ENCODE measurements at places on chromosomes 5 and 9. TPM values are rescaled to one million over a fixed set of nuclear protein-coding genes. Genes with fewer than 3 reads are reported as not detected.

The SPATA31A3 gene
- total RNA-seq: not detected

- H3K4me3 ChIP-seq: no peak overlapping the region
- no peaks in the 10 kb centered on the region for H3K36me3 ChIP-seq
- H3K4me1 ChIP-seq: no peaks in the 10 kb centered on the region
- DNase-seq: no peak
These were observed 272.0 kb upstream of the ACTBL2 start for GRCh38 chr5:57754616-57755015.

DNA sequence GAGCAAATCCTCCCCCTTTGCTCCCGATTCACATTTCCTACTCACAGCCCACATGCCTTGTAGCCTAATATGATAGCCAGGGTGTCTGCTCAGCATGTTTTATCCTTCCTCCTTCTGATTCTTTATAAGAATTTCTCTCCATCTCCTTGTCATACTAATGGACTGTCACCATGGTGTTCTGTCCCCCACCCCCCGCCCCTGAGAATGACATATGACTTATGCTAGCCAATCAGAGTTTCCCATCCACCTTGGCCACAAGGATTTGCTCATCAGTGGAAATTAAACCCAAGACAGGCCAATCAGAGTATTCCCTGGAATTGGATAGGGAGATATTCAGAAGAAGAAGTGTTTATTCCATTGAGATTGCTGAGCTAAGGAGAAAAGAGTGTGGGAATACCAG is 16.0 kb downstream of the ABLIM3 start:
- no peak for DNase-seq
- no peaks in the 10 kb centered on the region for H3K36me3 ChIP-seq
- H3K27me3 ChIP-seq: no peaks in the 10 kb centered on the region
- H3K27ac ChIP-seq: no peak overlapping the region
- no peaks in the 10 kb centered on the region for H3K4me1 ChIP-seq

DNA sequence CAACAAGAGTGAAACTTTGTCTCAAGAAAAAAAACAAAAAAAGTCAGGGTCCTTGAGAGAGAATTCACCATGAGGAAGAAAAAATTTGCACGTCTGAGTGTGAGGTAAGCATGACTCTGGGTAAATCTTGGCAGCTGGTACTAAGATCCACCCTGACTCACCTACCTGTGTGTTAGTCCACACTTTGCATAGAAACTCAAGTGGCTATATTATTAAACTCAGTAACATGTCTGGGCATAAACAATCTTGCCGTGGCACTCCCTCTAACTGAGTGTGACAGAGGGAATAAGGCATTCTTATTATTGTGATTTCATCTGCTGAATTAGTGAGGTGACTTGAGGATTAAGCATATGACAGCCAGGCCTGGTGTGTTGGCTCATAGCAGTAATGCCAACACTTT is 259.4 kb upstream of the VLDLR start:
- no peaks in the 10 kb centered on the region for H3K27me3 ChIP-seq
- H3K4me1 ChIP-seq: no peaks in the 10 kb centered on the region

Measured in CD4-positive, alpha-beta T cell (primary cell).